ENCODE measurements at places on chromosomes 3 and 15. TPM values are rescaled to one million over a fixed set of nuclear protein-coding genes. Genes with fewer than 3 reads are reported as not detected.

GRCh38 chr3:179829401-179829800, 176.6 kb downstream of the USP13 start:
- no peak for DNase-seq

Gene GOLGB1
- total RNA-seq = 8.6 TPM

GRCh38 chr3:71247221-71247957, 336.1 kb downstream of the FOXP1 start:
- no peak for DNase-seq

Gene NPAP1
- under 0.01 TPM for total RNA-seq

DNA sequence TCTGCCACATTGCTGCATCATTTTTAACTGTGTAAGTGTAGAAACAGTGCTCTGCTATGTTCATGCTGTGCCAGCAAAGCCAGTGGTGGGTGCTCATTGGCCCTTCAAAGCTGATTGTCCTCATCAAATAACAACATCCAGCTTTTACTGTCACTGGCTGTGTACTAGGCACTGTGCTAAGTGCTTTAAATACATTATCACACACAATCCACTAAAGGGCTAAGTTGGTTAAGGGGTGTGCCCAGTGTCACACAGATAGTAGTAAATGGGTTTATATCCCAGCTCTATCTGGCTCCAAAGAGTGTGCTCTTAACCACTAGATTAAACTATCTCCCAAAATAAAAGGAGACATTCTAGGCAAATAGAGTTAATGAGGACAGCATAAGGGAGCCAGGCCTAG, 7.7 kb downstream of the TUBGCP4 start:
- no peak for DNase-seq
